Left colon (tissue), 2 donors: ENCODE measurements at places on chromosomes 1 and 21.

DNA sequence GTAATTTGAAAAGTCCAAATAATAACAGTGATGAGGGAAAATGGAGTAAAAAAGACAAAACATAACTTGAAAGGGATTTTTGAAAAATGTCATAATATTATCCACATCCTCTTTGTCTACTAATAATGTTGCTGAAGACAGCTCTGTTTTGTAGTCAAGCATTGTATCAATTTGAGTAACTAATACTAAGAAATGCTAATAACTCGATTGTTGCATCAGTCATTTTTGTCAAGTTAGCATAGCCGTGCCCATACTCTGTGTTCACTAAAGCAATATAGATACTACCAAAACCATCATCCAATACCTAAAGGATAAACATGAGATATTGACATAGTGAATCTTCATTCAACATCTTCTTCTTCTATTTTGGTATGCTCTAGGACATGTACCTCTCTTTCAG, 17.3 kb downstream of the PDC start:
- DNase-seq: no peak

GRCh38 chr1:64979358-64979757, 13.0 kb upstream of the JAK1 start:
- no peak for DNase-seq

- no peak for DNase-seq
Observed at GRCh38 chr1:101259744-101260148, 22.9 kb downstream of the S1PR1 start.

DNA sequence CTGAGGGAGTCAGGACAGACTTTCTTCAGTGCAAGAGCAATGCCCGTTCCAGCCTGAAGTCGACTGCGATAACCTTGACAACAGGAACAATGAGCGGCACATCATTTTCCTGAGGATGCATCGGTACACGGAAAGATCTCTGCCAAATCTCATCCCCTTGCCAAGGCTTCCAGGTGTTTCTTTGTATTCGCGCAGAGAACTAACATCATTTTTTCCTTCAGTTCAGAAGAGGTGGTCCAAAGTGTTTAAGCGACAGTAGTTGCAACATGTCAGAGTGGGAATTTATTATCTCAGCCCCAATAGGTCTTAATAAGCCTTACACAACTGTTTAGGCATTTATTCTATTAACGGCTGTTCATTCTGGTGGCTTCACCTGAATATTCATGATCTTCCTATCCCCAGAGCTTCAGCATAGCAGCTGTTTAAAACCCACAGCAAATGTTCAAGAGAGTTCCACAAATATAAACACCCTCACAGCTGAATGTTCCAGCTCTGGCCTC, 129.7 kb upstream of the NFIA start:
- no peak for DNase-seq

DNA sequence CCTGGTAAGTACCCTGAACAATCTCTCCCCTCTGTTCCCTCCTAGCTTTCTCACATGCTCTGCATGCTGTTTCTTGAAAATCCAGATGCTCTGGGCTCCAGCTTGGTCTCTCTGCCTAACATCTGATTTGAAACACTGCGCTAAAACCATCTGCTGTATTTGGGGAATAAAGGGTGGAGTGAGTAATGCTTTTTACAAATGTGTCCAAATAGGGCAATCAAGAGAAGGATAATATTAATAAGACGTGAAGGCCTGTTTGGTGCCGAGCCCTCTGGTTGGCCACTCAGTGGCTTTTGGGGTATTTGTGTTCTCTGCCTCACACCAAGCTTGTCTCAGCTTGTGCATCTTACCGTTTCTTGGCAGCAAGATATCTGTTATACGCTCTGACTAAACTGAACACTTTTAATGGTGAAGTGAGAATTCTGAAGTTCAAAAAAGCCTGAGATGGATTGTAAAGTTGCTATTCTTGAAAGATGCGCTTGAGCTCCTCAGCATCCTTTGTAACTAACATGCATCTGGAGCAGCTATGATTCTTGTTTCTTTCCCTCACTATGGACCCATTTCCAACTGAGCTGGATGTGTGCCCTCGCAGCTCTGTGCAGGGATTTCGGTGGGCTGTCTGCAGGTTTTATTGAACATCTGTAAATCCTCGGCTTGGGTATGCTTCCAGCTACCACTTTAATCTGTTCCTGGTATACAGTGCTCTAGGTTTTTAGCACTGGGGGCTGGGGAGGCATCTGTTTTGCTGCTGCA, 269.4 kb downstream of the RWDD3 start:
- DNase-seq: no peak

DNA sequence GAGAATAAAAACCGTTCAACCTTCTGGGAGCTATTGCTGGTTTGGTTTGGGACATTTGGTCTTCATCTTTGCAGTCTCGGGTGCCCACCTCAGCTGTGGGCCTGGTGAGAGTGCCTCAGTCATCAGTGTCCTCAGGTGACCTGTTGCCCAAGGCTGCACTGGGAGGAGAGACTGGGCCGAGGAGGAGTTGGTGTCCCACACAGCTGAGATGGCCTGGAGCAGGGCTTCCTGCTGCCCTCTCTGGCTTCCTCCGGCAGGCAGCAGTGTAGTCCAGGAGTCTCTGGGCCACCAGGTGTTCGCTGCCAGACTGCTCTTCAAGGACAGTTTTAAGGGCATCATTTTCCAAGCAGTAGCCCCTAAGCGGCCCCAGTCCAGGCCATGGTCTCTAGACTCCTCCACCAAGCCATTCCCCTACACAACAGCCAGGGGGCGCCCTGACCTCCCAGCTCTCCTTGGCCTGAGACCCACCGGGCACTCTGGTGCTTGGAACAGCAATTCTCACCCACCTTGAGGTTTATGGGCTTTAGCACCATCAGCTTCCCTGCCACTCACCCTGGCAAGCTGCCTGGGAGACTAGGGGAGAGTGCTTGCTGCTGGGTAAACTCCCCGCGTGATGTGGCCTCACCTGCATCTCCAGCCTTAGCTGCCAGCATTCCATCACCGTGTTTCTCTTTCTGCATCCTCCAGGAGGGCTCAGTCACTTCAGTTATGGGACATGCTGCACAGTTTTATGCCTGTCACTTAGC, 9.1 kb upstream of the SYTL1 start:
- DNase-seq: no peak

DNA sequence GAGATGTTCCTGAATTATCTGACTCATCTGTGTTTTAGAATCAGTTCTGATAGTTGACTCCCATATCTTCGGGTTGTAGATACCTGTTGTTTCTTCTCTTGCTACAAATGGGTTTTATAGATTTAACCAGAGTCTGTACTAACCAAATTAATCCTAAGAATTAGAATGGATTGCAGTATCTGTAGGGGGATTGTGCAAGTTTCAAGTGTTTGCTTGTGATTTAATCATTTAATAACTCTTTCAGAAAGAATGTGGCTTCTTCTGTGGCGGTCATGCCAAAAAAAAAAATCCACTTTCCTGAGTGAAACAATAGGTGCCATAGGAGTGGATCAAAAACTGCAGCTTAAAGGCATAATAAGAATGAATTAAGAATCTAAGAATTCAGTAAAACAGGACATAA, 9.4 kb downstream of the IPO9 start:
- DNase-seq: no peak

DNA sequence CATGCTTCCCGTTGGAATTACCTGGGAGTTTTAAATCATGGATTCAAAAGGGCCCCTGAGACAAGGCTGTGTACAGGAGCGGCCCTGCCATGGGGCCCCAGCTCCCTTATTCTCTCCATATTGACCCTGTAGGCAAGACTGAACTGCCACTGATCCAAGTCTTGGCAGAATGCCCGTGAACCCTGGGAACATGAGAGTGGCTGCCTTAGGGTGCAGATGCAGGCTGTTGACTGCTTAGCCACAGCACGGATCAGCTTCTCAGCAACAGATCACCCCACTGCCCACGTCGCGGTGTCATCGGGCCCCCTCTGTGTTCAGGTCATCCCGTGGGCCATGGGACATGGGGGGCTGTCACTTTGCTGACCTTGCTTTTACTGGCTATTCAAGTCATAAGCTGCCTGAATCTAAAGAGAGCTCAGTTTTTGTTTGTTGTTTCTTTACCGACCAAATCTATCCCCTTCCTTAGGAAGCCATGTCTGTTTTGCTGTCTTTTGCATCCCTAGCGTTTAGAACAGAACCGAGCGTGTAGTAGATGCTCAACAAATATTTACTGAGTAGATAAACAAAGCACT, 83.4 kb downstream of the MATN1 start:
- no peak for DNase-seq

- DNase-seq: no peak
Observed at GRCh38 chr21:42799516-42799915, 79.8 kb downstream of the WDR4 start.

- DNase-seq: no peak
Observed at GRCh38 chr1:19639999-19640362, 4.1 kb upstream of the NBL1 start.

DNA sequence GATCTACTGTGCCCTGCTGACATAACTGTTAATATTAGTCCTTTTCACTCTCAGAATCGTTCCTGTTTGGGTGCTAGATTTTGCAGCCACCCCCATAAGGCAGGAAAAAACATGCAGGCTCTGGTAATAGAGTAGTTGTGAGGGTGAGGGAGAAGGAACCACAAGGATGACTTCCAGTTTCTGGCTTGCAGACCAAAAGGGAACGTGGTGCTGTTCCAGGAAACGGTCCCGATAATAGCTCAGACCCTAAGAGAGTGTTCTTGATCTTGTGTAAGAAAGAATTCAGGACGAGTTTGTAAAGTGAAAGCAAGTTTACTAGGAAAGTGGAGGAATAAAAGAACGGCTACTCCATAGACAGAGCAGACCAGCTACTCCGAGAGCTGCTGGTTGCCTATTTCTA, 50.7 kb upstream of the RHOU start:
- no peak for DNase-seq

DNA sequence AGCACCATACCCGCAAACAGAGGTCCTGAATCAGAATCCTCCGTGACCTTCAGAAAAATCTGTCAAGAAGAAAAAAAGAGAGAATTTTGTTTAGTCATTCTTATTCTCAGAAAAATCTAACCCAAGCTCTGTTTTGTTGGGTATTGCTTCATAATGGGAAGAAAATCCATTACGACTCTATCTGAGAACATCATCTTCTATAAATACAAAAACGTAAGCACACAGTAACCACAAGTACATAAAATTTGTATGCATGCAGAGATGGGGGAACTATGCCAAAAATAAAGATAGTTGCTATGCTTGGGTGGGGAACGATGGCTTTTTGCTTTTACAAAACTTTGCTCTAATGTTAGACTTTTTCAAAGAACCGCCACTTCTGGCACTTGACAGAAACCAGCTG, 84.2 kb downstream of the ABCA4 start:
- DNase-seq: no peak

DNA sequence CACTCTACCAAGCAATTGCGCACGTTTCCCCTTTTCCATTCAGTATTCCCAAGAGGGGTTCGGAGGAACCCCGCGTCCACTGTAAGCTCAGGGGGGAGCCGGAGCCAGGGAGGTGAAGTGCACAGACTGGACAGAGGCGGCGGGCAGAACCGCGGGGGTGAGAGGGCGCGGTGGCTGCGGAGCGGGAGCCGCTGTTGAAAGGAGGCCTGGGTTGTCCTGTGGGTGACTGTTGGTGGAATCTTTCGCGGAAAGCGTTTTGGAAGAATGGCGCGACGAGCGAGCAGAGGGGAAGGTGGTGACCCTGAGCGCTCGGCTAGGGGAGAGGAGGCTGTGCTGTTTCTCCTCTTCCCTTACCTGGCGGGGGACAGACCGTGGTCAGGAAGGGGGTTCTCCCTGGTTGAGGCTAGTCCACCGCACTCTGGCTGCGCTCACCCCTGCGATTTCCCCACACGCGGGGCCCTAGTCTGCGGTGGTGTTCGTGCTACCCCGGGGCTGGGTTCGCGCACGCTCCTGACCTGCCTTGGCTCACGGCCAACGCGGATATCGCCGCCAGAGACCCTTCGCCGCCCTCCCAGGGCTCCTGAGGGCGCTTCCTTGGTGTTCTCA, 92.8 kb downstream of the PRKAB2 start:
- DNase-seq: no peak

DNA sequence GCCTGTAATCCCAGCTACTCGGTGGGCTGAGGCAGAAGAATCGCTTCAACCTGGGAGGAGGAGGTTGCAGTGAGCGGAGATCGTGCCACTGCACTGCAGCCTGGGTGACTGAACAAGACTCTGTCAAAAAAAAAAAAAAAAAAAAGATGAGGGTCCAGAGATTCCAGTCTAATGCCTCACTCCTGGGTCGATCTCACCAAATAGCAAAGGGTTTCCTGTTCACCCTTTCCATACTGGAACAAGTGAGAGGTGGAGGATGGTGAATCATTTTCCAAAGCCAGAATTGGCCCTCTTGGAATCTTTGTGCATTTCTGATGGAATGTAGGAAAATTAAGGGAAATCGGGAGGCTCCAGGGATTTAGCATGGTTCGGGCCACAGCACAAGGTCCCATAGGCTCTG, 58.1 kb upstream of the ZNF648 start:
- no peak for DNase-seq

GRCh38 chr1:241802863-241803262, 45.1 kb upstream of the EXO1 start:
- DNase-seq: no peak

- DNase-seq: no peak
Observed at GRCh38 chr1:226950316-226950715, 10.2 kb downstream of the COQ8A start.

- DNase-seq: no peak
Observed at GRCh38 chr1:221093903-221094791, 214.9 kb downstream of the HLX start.

GRCh38 chr1:154808261-154808908, 61.7 kb downstream of the KCNN3 start:
- DNase-seq: no peak

DNA sequence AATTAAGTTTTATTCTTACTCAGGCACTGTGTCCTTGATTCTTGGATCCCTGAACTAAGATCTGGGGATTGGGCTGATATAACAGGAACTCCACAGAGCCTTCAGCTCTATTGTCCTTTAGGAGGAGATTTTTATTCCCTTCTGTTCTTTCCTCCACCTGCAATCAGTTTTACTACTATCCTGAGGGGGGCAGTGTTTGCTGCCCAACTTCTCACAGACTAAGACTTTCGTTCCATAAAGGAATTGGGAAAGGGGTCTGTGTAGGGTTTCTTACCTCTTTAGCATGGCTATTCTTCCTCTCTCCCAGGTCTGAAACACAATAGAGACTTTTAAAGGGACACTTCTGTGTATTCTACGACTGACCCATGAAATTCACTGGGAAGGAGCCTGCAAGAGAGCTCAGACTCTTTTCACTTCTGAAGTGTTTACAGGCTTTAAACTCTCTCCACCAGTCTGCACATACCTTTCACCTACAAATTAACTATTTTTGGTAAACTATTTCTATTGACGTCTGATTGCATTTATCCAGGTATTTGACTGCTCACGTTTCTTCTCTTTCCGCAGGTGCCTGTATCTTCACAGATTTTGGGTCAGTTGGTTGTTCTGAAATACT, 103.3 kb upstream of the DEPDC1 start:
- DNase-seq: no peak

DNA sequence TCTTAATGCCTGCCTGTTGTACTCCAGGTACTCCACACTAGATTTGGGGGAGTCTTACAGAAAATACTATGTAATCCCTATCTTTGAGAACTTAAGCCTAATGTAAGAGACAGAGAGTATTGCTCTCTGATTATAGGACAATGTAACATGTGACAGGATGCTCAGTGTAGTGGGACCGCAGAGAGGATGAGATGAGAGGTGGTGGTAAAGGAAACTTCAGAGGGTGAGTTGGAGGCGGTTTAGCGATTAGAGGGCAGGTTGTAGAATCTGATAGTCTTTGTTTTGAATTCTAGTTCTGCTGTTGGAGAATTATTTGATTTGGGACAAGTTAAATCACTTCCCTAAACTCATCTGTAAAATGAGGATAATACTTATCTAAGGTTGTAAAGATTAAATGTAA, 5.4 kb downstream of the SOAT1 start:
- DNase-seq: no peak

GRCh38 chr1:223444411-223444810, 51.2 kb downstream of the CCDC185 start:
- DNase-seq: no peak

GRCh38 chr1:220012259-220012658, 34.0 kb downstream of the EPRS1 start:
- no peak for DNase-seq
